ENCODE measurements at places on chromosomes 1 and 21.

- DNase-seq, result no peak
Observed at GRCh38 chr1:173213665-173214064, 6.5 kb upstream of the TNFSF4 start.

- DNase-seq, result no peak
Observed at GRCh38 chr1:94385308-94385929, 32.8 kb upstream of the ABCD3 start.

DNA sequence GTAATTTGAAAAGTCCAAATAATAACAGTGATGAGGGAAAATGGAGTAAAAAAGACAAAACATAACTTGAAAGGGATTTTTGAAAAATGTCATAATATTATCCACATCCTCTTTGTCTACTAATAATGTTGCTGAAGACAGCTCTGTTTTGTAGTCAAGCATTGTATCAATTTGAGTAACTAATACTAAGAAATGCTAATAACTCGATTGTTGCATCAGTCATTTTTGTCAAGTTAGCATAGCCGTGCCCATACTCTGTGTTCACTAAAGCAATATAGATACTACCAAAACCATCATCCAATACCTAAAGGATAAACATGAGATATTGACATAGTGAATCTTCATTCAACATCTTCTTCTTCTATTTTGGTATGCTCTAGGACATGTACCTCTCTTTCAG is 17.3 kb downstream of the PDC start:
- DNase-seq, result no peak

GRCh38 chr1:117650840-117651568 is 45.2 kb downstream of the TENT5C start:
- DNase-seq, result no peak

- DNase-seq, result no peak
Observed at GRCh38 chr1:164601399-164602100, 42.6 kb downstream of the PBX1 start.

GRCh38 chr21:46145840-46146691 is 9.3 kb downstream of the FTCD start:
- DNase-seq, result no peak

DNA sequence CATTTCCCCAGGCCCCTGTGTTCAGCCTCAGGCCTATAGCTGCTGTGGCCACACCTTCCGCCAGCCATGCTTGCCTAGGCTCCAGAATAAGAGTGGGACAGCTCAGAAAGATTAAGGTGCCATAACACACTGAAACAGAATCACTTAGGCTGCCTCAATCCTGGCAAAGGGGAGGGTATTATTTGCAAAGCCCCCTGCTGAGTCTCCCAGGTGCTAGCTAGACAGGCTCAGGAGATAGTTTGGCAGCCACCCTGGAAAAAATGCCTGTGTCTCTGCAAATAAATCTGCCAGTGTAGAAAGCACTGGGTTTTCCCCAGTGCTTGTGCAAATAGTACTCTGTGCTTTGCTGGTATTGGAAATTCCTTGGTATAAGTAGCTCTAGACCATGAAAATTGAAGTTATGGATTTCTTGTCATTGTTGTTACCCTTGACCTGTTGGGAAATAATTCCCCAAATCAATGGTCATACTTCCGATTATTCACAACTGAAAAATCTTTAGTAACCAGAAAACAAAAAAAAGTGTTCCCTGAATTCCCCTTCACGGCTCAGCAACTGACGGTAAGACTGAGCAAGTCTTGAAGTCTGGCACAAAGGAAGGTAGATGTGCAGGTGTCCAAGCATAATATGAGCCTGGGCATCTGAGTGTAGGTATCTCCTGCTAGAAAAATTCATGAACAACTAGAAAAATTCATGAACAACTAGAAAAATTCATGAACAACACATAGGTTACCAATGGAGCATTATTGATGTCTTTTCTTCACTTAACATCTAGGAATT is 56.9 kb downstream of the PROX1 start:
- no peak for DNase-seq
